ENCODE measurements at places on chromosomes 2 and 18. TPM values are rescaled to one million over a fixed set of nuclear protein-coding genes. Genes with fewer than 3 reads are reported as not detected.
A peak's percentile ranks its signal among the peaks of the same experiment; 100 is the strongest.

AQP4 gene
- 36.1 TPM for total RNA-seq

CNOT9 gene
- total RNA-seq: 35.3 TPM

DNA sequence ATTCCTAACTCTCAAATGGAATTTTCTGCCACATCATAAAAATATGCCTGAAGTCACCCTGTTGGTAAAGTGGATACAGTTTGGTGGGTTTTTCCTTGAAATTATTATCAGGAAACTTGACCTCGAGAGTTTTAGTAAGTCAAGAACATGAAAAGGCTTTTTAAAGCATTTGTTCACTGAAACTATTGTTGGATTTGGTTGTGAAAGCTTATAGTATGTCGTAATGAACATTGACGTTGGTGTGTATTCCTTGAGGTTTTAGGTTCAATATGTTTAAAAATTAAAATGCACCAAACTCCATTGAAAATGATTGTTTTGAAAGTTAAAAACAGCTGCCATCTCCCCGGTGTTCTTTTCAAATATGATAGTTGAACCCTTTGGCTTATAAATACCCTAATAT lies 30.8 kb downstream of the AOX1 start:
- no peak for ATAC-seq

DNA sequence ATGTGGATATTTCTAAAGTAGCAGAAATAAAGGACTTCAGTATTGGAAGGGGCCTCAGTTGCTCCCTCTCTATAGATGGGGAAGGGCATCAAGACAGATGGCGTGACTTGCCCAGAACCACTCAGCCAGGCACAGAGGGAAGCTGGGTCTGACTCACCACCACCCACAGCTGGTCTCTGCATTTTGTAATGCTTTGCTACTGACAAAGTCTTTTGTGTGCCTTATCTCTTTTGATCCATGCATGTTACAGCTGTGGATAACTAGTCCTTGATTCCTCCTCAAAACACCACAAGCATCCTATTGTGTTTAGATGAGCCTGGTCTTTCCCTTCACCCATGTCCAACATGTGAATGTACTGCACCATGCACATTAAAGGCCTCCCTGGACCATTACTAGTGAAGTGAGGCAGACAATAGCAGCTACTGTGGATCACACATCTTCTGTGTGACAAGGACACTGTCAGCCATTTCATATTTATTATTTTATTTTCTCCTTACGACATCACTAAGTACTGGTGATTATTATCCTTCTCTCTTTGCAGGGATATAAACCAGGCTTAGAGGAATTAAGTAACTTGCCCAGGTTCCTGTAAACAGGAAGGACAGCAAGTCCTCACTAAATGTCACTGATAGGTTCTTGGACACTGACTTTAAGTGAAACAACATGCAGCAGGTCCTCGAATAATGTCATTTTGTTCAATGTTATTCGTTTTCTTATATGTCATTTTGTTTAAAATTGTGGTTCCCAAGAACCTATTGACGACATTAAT lies 29.6 kb upstream of the IL37 start:
- ATAC-seq: no peak

DNA sequence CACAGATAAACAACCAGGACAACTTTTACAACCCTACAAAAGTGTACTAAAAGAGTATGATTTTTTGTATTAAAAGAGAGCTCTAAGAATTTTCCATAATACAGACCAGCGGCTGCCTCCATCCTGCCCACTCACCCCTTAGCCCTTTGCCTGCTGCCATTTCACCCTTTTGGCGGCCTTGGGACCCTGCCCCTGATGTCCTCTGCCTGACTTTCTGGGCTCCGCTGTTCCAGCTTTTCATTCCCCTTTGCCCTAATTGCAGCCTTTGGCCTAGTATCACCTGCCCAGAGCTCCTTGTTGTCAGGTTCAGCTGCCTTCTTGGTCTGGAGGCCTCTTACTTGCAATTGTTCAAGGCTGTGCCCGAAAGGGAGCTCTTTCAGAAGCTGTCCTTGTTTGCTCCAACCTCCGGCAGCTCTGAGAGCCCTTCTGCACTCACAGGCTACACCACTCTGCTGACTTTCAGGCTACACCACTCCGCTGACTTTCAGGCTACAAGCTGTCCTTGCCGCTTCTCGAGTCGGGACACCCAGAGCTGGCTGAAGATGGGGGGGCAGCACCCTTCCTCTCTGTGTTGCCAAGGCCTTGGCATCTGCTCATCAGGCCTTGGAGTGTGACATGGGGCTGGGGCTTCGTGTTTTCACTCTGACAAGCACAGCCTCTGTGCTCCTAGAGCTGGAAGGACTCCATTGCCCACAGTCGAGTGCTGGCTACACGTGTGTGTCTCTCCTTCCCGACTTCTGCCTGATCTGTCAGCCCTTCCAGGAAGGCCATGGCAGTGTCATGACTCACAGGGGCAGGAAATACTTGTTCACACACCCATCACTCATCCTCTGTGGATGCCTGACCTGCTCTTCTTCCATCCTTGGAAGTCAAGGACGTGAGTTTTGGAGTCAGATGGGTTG lies 43.1 kb upstream of the HDAC4 start:
- ATAC-seq: no peak

DNA sequence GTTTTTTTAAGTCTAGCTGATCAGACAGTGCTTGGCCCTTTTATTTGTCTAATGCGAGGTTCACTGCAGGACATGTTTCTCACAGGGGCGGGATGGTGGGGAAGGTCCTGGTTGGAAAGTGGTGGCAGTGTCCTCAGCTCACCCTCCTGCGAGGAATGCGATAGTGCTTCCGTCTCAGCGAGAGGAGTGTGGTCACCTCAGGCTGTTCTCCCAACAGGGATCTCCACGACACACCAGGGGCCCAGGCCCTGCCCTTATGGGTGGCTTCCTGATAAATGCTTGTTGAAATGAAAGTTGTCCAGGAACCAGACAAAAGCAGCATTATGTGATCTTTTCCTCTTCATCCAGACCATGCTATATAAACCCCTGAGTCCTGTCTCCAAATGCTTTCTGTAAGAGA lies 70.1 kb downstream of the BOLA3 start:
- no peak for ATAC-seq

- no peak for ATAC-seq
Measured at GRCh38 chr2:222813177-222813843, 47.5 kb upstream of the ACSL3 start.

DNA sequence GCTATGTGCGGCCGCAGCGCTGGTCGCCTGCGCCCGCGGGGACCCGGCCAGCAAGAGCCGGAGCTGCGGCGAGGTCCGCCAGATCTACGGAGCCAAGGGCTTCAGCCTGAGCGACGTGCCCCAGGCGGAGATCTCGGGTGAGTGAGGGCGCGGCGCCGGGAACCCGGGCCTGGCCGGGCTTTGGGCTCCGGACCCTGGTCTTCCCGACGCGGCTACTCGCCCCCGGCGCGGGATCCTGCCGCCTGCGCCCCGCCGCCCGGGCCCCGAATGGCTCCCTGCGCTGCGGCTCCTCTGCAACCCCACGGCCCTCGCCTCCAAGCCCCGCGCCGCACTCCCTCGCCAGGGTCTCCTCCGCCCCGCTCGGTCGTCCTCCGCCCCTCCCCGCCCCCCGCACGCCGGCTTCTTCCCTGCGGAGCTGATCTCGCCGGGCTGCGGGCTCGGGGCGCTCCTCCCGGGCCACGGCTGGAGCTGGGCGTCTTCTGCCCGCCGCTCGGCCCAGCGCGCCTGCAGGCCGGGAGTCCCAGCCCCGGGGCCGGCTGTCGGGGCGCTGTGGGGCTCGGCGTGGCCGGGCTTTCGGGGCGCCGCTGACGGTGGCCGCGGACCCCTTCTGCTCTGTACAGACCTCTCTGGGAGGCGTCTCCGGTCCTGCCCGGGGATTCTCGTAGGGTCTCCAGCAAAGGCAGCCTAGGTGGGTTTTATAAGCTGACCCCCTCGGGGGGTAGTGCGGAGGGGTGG lies 652 bp downstream of the GPC1 start:
- peak; percentile 1 for ATAC-seq

DNA sequence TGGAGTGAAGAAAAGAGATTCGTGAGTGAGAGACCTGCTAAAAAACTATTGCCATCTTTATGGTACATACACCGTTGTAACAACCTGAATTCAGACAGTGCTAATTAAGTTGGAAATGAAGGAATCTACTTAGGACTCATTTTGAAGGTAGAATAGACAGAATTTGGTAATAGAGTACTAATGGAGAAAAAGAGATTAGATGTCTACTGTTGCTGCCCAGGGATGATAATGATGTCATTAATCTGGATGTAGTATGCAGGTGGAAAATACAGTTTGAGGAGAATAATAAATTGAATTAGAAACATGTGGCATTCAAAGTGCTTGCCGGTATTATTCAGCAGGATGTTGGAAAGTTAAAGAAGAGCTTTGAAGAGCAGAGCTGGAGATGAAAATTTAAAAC lies 44.7 kb downstream of the DIS3L2 start:
- no peak for ATAC-seq

DNA sequence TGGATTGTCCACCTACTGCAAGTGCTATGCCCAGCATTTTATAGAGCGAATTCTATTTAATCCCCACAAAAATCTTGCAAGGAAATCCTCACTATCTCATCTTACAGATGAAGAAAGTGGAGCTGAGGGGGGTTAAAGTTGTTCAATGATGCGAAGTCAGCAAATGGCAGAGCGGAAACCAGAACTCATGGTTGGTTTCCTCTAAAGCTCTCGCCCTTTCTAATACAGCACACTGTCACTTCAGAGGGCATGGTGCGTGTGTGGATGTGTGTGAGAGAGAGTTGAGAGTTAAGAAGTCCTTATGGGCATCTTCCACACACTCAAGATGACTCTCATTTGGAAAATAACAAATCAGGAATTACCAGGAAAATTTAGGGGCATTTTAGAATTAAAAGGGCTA lies 78.4 kb downstream of the TGFA start:
- no peak for ATAC-seq
